ENCODE measurements at places on chromosomes 16 and 17. TPM values are rescaled to one million over a fixed set of nuclear protein-coding genes. Genes with fewer than 3 reads are reported as not detected.

The TTLL6 gene
- not detected for total RNA-seq

The NPIPA7 gene
- total RNA-seq: 0.81 TPM

The PRSS21 gene
- total RNA-seq: 0.32 TPM

The CCL1 gene
- total RNA-seq: not detected

The PIRT gene
- total RNA-seq: not detected

The LDHD gene
- total RNA-seq: 0.97 TPM

The SLFN14 gene
- total RNA-seq: not detected

The MYH3 gene
- total RNA-seq: 0.88 TPM

The CNTNAP4 gene
- total RNA-seq: not detected

Data from bladder microvascular endothelial cell (primary cell).